Activated naive CD4-positive, alpha-beta T cell treated with anti-CD3 and anti-CD28 coated beads, Interleukin-2, amount 50 U/mL, for 72 hours (primary cell): ENCODE measurements at places on chromosomes 11 and 22. TPM values are rescaled to one million over a fixed set of nuclear protein-coding genes. Genes with fewer than 3 reads are reported as not detected.

The HTR3B gene
- not detected for total RNA-seq

The C11orf52 gene
- total RNA-seq: not detected

The RNF26 gene
- total RNA-seq: 37.6 TPM

The SORL1 gene
- total RNA-seq: 139 TPM

The HPX gene
- 0.55 TPM for total RNA-seq

The PIK3IP1 gene
- total RNA-seq: 20.0 TPM

The SLC5A1 gene
- total RNA-seq: not detected

The DRD4 gene
- total RNA-seq: 0.60 TPM

The NTM gene
- not detected for total RNA-seq

The ZNF280B gene
- total RNA-seq: 2.4 TPM

The GPR83 gene
- total RNA-seq: 0.11 TPM

The DEUP1 gene
- not detected for total RNA-seq

The MRGPRX3 gene
- total RNA-seq: not detected

The CRYBB3 gene
- total RNA-seq: 0.80 TPM

The PRR14L gene
- 57.4 TPM for total RNA-seq
